ENCODE measurements at places on chromosomes 4 and X.

GRCh38 chr4:58453956-58454355 is 1343.8 kb upstream of the IGFBP7 start:
- no peak for DNase-seq

DNA sequence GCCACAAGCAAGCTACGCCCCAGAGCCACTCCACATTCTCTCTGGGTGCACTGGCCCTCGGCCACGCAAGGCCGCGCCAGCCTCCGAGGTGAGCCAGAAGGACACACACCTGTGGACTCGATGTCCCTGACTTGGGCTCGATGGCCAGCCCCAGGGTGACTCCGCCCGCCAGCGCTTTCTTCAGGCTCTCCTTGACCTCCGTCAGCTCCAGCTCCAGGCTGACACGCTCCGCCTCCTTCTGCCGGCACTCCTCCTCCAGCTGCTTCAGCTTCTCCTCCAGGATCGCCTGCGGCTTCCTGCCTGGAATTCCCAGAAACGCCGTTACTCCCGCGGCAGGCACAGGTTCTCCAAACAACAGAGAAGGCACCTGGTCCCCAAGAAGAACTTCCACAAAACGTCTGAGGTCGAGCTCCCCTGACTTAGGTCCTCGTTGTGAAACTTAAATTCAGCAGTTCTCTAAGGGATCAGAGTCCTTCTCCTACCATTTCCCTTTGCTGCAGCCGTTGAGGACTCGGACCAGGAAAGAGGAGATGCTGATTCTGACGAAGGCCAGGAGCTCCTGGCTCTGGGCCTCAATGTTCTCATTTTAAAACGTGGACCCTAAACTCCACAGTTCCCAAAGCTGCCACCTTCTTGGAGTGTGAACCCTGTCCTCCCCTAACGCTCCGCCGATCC is 166.8 kb downstream of the AFAP1 start:
- DNase-seq, result peak; percentile 60

DNA sequence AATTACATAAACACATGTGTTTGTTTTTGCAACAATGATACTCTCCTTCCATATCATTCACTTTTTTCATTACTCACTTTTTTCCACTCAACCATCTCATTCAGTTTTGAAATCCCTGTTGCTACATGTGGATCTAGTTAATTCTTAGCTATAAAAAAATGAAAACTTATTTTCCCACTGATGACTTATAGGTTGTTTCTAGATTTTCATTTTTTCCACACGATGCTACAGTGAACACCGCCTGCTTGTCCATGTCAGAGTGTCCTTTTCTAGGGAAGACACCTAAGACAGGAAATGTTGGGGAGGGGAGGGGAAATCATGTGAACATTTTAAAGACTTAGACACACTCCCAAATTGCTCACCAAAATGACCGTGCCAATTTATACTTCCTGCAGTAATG is 70.2 kb downstream of the SUPT20HL2 start:
- DNase-seq, result no peak

DNA sequence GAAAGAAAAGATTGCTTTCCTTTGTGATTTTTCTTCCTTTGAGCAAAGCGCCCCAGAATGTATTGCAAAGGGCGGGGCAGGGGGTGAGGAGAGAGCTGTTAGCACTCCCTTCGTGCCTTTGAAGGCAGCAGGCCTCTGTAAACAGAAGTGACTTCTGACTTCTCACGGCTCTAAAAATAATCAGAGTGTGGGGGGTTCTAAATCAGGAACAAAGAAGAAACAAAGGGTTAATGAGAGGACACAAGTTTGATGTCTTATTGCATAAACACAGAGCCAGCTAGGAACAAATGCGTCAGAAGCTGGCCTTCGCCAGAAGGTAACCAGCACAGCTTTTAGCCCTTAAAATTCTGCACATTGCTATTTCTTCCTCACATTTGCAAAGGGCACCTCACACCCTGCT is 626.2 kb downstream of the MID1IP1 start:
- DNase-seq, result no peak

- DNase-seq, result no peak
Measured at GRCh38 chr4:73851293-73851692, 1.8 kb upstream of the PF4V1 start.

DNA sequence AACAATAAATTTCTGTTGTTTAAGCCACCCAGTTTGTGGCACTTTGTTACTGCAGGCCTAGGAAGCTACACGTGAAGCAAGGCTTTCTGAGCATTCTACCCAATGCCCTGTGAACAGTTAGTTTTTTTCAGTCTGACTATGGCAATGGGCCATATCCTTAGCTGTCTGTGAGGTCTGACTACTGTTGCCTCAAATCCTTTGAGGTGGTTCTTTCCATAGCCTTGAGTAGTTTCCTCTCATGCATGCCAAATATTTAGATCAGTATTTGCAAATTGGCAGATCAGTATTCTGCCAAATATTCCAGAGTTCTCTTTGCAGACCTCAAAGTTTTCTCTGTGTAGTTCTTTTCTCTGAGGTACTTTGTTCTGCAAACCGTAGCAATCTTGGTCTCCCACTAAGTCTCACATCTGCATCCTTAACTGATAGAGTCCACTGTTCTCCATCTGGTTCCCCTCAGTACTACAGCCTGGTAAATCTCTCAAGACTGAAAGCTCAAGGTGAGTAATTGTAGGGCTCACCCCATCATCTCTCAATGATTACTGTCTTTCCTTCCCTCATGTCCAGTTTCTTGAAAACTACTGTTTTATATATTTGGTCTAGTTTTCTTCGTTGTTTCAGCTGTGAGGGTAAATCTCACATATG is 984.9 kb upstream of the INTU start:
- DNase-seq, result no peak

DNA sequence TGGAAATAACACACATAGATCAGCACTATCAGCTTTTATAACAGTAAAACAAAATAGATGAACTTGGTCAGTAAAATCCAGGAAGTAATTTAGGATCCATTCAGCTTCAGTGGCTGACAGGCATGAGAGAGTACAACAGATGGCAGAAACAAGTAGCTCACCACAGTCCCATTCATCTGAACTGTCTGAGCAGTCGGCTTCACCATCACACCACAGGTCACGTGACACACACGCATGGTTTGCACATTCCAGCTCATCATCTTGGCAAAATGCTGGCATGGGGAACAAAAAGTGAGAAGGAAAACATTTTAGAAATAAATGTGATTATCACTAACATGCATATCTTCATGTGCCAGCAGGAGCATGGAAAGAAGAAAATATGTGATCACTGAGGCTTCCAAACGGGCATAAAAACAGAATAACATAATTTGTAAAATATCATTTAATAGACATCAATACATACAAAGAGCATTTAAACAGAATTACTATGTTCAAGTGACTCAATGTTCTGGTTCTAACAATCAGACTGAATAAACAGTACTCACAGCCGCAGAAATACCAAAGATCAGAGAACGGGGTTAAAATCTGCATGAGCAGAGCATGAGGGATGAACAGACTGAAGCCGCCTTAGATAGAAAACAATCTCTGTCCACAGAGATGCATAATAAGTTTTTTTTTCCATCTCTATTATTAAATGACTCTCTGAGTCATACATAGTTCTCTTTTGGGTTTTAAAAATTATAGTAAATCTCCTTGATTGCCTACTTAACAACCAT is 158.1 kb downstream of the ATP10D start:
- DNase-seq, result no peak

GRCh38 chr4:26386386-26386785 is 65.6 kb downstream of the RBPJ start:
- DNase-seq, result no peak

GRCh38 chr4:46994007-46994405 is 625 bp upstream of the GABRA4 start:
- DNase-seq, result no peak
